ENCODE measurements at places on chromosomes 6 and 20.

GRCh38 chr6:92906385-92906784, 513.0 kb downstream of the EPHA7 start:
- no peak for DNase-seq

GRCh38 chr6:3663081-3663480, 88.4 kb downstream of the PXDC1 start:
- DNase-seq: no peak

DNA sequence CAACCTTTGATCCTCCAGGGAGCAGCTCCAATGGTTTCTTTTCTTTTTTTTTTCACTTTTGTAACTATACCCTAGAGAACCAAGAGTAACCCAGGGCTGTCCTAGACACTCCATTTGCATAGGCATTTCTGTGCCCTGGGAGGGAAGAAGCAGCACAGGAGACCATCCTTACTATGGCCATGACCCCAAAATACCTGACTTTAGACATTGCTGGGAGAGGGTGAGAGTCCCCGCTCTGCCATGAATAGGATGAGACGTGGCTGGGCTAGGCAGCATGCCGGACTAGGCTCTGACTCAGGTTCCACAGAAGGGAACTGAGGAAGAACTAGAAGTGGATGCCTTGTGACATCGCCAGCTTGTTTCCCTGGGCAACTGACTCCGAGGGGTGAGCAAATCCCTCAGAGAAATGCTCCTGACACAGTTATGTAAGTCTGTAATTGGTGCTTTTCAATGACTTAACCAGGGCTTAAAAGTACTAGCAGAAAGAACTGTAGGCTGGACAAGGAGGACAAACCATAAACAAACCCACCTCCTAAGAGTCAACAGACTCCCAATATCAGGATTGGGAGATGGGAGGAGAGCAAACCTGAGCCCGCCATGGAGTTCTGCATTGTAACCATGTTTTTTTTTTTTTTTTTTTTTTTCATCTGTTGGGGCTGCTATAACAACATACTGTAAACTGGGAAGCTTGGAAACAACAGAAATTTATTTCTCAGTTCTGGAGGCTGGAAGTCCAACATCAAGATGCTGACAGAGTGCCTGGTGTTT, 910 bp upstream of the ADTRP start:
- DNase-seq: no peak

- no peak for DNase-seq
Measured at GRCh38 chr6:33592595-33593413, 12.7 kb upstream of the BAK1 start.

DNA sequence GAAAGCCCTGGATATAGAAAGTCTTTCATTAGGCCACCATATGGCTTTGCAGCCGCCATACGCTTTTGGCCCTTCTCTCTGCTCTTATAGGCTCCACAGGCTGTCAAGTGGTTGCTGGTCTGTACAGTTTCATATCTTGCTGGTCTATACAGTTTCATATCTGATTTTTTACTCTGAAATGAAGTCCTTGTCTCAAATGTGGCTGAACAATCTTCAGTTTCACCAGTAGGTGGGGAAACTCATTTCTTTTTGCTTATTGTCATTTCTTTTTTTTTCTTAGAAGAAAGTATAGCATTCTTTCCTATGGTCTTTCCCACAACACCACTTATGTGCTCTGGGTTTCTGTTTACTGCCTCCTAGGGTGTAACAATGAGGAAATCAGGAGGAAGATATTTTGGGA, 771.4 kb upstream of the MMS22L start:
- DNase-seq: no peak

- DNase-seq: no peak
Measured at GRCh38 chr6:109013656-109014305, 80.9 kb downstream of the SESN1 start.

- no peak for DNase-seq
Measured at GRCh38 chr20:37291724-37292126, 2.3 kb downstream of the MANBAL start.

DNA sequence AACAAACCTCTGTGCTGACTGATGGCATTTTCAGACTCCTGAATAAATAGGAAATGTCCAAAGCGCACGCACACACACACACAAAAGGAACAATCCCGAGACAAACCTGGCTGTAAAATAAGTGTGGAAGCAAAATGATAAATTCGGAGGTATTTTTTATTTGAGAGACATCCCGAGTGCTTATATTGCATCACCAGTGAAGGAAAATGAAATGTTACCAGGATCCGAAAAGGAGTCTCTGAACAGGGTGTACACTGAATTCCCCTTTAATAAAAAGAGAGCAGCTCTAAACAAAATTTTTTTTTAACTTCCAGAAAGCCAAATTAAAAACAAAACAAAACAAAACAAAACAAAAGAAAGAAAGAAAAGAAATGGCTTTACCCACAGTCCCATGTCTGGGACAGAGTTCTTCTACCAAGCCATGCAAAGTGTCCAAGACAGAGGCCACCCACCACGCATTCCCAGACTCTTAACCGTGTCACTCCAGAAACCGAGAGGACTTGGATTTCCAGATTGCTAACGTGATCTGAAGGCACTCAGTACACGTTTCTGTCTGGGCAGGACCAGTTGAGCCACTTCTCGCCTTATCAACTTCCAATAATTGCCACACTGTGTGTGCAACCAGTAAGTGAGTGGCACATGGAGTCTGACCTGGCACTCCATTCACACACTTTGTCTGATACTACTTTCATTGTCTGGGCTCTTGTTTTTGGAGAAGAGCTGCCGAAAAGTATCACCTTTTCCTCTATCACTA, 817 bp downstream of the ME1 start:
- DNase-seq: no peak

- no peak for DNase-seq
Measured at GRCh38 chr6:45864651-45865050, 151.0 kb downstream of the CLIC5 start.

DNA sequence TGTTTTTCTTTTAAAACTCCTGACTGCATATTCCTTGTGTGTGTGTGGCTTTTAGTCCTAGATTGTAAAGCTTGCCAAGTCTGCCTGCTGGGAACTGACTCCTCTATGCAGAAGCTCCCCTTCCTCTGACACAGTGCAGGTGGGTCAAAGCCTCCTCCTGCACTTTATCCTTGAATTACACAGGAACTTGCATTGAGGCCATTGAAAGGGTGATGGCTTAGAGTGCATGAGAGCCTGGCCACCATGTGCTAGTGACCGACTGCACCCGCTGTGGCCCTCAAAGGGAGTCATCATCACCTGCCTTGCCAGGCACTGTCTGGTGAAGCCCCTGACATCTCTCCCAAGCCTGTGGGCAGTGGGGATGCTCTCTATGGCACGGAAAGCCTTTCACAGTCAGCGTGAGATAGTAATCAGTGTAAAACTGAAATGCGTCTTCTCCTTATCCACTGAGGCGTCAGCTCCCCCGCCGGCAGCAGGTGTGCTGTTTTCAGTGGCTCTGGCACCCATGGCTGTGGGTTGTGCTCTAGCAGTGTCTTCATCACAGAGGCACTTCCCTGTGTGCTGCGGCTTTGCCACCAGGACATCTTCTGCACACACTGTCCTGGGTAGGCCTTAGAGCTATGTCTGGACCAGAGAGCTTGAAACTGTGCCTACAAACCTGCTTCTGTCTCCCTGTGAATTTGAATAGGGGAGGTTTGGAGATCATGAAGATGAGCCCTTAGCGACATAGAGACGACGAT, 87.9 kb downstream of the THBS2 start:
- no peak for DNase-seq

GRCh38 chr6:12848964-12849808, 132.6 kb downstream of the PHACTR1 start:
- DNase-seq: no peak

GRCh38 chr6:5871296-5871695, 135.4 kb downstream of the NRN1 start:
- DNase-seq: no peak

- DNase-seq: no peak
Measured at GRCh38 chr6:87653074-87653962, 48.7 kb downstream of the AKIRIN2 start.

- DNase-seq: no peak
Measured at GRCh38 chr6:146775220-146775619, 176.4 kb downstream of the ADGB start.

DNA sequence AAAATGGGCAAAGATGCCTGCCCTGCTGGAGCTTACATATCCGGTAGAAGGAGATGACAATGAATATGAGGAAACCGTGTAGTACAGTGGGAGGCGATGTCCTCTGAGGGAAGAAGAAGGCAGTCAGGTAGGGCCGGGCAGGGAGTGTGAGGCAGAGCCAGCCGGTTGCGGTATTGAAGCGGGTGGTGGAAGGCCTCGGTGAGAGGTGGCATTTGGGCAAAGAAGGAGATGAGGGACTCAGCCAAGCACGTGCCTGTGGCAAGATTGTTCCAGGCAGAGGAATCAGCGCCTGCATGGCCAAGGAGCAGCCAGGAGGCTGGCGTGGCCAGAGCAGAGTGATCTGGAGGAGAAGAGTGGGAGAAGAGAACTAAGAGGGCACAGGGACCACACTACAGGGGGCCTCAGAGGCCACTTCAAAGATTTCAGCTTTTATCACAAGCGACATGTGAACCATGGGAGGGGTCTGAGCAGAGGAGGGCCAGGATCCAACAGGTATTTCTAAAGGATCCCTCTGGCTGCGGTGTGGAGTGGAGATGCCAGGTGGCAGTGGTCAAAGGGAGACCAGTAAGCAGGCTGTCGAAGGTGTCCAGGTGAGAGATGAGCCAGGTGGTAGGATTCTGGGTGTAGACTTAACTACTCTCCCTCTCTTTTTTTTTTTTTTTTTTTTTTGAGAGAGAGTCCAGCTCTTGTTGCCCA, 13.8 kb downstream of the MDFI start:
- DNase-seq: no peak

DNA sequence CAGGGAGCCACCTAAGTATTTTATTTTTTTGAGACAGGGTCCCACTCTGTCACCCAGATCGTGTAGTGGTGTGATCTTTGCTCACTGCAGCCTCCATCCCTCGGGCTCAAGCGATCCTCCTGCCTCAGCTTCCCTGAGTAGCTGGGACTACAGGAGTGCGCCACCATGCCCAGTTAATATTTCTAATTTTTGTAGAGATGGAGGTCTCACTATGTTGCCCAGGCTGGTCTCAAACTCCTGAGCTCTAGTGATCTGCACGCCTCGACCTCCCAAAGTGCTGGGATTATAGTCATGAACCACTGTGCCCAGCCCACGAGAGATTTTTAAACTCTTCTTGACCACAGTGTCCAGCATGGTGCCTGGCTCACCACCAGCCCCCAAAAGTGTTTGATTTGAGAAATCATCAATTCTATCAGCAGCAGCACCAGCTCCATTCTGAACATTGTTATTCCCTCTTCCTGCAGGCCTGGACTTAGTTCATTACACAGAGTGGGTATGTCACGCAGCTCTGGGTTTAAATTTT, 2.3 kb upstream of the TGM2 start:
- no peak for DNase-seq

DNA sequence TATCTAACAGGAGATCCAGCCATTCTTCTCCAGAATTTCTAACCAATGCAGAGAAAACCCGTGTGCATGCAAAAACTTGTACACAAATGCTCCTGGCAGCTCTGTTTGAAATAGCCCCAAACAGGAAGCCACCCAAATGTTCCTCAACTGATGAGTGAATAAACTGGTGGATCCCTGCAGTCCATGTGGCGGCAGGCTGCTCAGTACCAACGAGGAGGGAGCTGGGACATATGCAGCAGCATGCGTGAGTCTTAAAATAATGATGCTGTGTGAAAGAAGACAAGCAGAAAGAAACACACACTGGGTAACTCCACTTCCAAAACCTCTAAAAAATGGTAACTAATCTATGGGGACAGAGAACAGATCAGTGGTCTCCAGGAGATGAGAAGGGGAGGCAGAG, 542.1 kb upstream of the AGPAT4 start:
- DNase-seq: no peak

DNA sequence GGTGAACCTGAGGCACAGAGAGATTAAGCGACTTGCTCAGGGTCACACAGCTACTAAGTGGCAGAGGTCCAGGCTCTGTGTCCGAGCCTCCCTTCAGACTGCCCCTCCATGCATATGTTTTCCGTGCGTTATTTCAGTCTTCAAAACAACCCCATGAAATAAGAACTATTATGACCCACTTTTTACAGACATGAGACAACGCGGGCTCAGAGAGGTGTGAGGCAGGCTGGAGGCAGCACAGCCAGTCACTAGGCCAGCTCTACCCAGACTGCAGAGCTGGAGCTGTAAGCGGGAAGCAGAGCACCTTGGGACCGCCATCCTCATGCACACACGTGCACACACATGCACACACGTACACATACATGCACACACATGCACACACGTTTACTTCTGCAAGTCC, 62.3 kb downstream of the PSMG4 start:
- no peak for DNase-seq

- DNase-seq: no peak
Measured at GRCh38 chr6:128186729-128187128, 285.9 kb upstream of the THEMIS start.

DNA sequence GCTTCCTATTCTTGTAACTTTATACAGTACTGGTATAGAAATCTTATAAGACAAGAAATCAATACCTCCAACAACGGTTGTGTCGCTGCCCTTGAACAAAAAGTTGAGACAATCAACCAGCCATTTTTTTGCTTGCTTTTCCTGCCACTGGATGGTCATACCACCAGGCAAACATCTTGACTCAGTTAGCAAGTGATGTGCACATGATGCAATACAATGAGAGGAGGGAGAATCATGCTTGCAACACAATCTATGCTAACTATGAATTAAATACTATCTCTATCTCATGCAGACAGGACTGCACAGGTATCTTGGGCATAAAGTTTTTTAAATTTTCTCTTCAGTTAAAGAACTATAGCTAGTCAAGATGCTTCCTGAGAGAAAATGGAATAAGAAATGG, 877.7 kb upstream of the CITED2 start:
- DNase-seq: no peak

GRCh38 chr6:75512591-75512990, 19.0 kb upstream of the FILIP1 start:
- DNase-seq: no peak

GRCh38 chr6:73233048-73233447, 7.8 kb upstream of the KHDC1L start:
- no peak for DNase-seq

DNA sequence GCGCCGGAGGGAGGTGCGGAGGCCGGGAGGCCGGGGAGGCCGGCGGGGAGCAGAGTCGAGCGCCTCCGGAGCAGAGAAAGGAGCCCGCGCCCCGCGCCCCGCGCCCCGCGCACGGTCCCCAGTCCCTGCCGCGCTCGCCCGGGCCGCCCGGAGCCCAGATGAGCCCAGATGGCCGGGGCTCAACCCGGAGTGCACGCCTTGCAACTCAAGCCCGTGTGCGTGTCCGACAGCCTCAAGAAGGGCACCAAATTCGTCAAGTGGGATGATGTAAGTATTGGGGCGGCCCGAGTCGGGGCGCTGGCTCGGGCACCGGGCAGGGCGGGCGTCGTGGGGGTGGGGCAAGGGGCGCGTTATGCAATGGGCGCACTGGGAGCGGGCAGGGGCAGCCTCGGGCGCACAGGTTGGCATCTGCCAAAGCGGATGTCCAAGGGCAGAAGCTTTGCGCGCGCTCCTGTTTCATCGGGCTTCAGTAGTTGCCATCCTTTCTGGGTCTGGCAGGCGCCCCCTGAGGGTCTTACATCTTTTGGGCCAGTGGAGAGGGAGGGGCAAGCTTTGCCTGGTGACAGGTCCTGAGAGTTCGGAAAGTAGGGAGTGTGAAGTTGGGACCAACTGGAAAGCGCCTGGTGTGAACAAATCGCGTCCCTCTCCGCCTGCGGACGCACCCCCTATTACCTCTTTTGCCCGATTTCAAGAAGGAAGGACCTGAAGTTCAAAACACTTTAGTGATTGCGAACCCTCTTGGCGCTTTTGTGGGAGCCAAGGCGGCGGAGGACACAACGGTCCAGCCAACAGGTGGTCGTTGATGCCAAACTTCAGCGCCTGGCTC, 631 bp downstream of the PLCB1 start:
- DNase-seq: no peak
